Stimulated activated CD8-positive, alpha-beta memory T cell treated with anti-CD3 and anti-CD28 coated beads, Interleukin-7, amount 100 ng/mL, for 1 hour (primary cell): ENCODE measurements at places on chromosomes 7 and 10.
A peak's percentile ranks its signal among the peaks of the same experiment; 100 is the strongest.

DNA sequence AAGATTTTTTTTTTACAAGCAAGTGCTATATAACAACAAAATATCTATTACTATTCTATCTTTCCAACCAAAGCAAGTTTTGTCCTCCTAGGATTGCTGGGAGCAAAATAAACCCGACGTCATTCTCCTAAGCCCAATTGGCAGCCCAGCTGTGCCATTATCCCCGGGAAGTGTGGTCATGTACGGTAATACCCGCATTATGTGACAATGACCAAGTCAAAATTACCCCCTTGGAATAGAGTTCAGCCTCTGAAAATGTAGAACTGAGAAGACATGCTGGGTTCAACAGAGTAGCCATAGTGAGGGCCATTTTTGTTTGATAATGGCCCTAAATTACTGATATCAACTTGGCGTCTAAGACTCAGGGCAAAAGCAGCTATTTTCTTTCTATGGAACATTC is 215.5 kb downstream of the LRRTM3 start:
- no peak for DNase-seq

- no peak for DNase-seq
These were observed 89.4 kb downstream of the CTNNA3 start for GRCh38 chr10:67606572-67606971.

DNA sequence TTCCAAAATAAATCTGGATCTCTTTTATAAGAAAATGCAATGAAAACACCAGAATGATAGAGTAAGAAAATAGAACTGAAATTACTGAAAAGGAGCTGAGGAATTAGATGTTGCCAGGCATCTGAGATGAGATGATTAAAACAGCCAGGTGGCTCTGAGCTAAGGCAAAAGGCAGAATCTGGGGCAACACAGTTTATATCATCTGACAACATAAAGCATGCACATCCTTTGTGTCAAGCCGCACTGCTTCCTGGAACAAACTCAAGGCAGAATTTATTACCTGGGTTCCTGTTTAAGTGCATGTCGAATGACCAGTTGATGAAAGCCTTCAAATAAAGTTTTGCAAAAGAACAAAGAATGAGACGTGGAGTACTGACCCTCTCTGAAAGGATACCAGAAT is 247.0 kb downstream of the SNX10 start:
- DNase-seq = no peak

DNA sequence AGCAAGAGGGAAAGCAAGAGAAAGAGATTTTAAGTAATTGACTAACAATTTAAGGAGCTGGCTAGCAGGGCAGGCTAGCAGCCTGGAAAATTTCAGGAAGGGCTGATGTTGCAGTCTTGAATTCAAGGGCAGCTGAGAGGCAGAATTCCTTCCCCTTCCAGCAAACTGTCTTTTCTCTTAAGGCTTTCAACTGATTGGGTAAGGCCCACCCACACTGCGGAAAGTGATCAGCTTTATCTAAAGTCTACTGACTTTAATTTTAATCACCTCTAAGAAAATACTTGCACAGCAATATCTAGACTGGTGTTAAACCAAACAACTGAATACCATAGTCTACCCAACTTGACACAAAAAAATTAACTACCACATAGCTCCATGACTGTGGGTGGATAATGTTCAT is 303.9 kb downstream of the FZD1 start:
- no peak for DNase-seq

DNA sequence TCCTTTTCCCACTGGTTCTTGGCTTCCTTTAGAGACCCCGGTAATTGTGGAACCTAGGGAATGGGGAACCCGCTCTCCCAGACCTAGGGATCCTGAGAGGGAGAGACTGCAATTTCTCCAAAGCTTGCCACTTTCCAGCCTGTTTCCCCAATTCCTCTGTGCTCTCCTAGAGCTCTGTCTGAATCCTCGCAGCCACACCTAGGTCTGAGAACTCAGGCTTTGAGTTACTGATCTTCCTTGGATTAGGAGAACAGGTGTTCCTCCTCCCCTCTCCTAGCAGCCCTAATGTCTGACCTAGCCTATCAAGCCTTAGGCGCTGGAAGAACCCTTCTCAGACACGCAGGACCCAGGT is 20.0 kb downstream of the WNT8B start:
- DNase-seq = no peak

DNA sequence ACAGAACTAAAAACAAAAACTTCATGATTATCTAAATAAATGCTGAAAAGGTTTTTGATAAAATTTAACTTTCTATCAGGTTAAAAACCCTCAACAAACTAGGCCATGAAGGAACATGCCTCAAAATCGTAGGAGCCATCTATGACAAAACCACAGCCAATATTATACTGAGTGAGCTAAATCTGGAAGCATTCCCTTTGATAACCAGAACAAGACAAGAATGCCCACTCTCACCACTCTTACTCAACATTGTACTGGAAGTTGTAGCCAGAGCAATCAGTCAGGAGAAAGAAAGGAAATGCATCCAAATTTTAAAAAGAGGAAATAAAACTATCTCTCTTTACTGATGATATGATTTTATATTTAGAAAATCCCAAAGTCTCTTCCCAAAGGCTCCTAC is 228.7 kb downstream of the CHRM2 start:
- DNase-seq = no peak

DNA sequence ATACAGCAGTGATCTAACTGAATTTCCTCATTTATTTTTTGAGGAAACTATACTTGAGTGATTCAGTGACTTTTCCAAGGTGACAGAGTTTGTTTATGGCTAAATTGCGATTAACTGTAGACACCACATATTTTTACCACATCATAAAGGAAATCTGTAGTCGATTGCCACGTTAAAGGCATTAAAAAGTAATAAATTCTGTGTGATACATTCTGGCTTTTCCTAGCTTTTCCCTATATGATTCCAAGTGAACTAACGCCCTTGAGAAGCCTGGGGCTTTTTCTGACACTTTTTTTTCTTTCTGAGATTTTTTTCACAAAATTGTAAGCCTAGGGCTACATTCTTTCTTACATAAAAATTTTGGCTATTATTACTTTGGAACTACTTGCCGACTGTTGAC is 266.9 kb downstream of the BICC1 start:
- DNase-seq = no peak

GRCh38 chr7:92634924-92635519 is 44.8 kb upstream of the FAM133B start:
- no peak for DNase-seq

- no peak for DNase-seq
These were observed 266.6 kb downstream of the DNAJB9 start for GRCh38 chr7:108836256-108836655.

DNA sequence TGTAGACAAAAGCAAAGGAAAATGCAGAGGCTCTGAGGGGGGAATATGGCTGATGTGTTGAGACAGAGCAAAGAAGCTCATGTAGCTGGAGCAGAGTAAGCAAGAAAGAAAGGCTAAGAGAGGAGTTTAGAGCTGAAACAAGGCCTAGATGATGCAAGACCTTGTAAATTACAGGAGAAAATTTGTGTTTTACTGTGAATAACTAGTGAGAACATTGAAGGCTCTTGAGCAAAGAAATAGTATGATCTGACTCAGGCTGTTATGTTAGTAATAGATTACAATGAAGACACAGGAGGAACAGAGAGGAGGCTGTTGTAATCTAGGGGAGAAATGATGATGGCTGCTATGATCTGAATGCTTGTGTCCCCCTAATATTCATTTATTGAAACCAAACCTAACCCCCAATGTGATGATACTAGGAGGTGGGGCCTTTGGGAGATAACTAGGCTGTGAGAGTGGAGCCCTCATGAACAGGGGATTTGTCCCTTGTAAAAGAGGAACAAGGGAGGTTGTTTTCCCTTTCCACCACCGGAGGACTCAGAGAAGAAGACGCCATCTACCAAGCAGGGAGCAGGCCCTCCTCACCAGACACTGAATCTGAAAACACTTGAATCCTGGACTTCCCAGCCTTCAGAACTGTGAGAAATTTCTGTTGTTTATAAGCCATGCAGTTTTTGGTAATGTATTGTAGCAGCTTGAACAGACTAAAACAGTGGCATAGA is 394.9 kb downstream of the HTR7 start:
- no peak for DNase-seq

GRCh38 chr10:47325303-47326291 is 3.3 kb downstream of the GDF2 start:
- no peak for DNase-seq

DNA sequence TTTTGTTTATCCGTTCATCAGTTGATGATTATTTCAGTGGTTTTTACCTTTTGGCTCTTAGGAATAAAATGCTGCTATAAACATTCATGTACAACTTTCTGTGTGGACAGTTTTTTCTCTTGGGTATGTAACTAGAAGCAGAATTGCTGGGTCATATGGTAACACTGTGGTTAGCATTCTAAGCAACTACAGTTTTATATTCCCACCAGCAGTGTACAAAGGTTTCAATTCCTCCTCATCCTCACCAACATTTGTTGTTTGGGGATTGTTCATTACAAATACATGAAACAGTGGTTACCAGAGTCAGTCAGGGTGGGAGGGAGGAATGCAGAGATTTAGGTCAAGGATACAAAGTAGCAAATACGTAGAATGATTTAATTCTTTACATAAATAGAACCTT is 97.0 kb downstream of the NPSR1 start:
- DNase-seq = no peak

DNA sequence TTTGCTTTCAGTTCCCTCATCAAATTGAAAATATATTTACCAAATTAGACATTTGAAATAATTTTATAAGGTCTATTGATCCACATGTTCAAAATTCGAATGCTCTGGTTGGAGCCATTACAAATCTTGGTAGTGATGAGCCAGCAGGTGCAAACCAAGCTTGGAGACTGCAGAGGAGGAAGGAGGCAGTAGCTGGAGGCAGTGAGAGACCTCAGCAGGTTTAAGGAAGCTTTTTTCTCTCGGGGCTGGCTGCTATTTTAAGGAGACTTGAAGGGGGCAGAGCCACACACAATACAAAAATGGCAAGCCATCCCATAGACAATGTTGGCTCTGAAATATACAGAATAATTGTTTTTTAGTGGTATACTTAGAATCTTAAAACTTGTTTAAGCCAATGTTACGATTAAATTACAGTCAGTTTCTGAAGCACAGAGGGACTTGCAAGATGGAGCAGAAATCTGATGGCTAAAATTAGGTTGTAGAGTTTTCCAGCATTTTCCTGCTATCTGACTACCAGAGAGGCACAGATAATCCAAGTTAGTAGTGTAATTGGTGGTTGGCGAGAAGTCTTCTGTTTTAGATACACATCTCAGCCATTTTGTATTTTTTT is 185.8 kb downstream of the SNX10 start:
- no peak for DNase-seq

- DNase-seq = peak; percentile 93
These were observed 84.6 kb upstream of the PDGFA start for GRCh38 chr7:604001-604883.

GRCh38 chr7:73707045-73707631 is 12.3 kb downstream of the STX1A start:
- DNase-seq = no peak

- no peak for DNase-seq
These were observed 31.2 kb downstream of the CXCL12 start for GRCh38 chr10:44353721-44354120.

- no peak for DNase-seq
These were observed 33.8 kb downstream of the HGF start for GRCh38 chr7:81736091-81736490.

- DNase-seq = no peak
These were observed 435.3 kb upstream of the IGFBP3 start for GRCh38 chr7:46356371-46356770.

GRCh38 chr7:121372376-121373010 is 23.6 kb downstream of the FAM3C start:
- no peak for DNase-seq

DNA sequence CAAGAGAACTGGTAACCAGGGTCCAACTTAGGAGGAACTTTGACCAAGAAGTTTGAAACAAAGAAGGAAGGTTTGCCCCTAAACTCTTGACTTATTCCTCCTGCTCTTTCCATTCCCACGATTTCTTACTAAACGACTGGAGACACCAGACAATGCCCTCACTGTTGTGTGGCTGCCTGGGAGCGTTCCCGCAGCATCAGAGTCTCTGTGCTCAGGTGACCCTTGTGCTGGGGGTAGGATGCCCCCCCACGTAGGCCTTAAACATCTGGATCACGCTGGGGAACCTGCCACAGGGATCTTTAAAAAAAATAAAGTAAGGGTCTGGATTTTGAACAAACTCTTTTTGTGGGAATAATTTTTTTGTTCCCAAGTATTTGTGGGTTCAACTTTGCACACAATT is 30.1 kb upstream of the CTBP2 start:
- DNase-seq = no peak

DNA sequence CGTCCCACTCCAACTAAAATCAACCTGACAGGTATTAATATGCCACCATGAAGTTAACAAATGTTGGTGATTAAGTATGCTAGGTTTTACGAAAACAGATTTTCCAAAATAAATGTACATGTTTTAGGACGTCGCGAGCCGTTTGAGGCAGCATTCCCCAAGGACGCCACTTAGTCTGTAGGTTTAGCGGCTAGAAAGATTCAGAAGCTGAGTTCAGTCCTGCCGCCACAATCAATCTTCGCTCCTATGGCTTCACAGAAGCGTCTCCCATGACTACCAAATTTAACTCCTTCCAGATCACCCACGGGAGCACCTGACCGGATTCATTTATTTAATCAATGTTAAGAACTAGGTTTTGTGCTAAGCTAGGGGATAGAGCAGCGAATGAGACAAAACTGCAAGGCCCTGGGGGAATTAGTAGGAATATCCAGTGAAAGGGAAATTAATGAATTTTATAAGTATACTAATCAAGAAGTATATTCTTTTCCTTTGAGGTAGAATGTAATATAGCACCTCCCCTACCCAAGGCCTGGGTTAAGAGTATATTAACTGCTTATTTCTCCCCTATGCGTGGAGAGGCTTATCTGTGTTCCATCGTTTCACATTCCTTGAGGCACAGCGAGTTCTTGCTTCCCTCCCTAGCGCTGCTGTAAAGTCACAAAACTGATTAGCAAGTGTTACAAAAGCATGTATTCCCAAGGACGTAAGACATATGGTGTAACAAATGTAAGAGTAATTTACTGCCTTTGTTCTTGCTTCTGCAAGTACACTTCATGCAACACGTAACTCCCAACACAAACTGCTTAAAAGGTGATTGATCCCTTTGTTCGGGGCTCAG is 994 bp upstream of the CYP51A1 start:
- no peak for DNase-seq

DNA sequence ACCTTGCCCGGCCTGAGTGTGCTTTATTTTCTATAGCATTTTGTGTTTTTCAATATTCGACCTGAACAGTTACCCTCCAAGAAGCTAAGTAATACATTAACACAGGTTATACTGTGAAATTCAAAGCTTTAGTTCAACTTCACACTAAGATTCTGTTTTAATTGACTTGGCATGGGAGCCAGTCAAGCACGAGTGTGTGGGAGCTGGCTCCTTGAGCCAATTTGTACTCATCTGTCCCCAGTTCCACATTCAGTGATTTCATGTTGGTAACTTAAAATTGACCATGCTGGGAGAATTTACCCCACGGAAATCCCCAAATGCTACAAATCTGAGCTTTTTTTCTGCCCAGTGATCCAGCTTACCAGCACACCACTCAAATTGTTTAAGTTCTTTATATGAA is 20.3 kb downstream of the TSPAN12 start:
- no peak for DNase-seq

GRCh38 chr10:8502573-8502972 is 448.1 kb downstream of the GATA3 start:
- no peak for DNase-seq

GRCh38 chr10:16656895-16657294 is 135.2 kb upstream of the C1QL3 start:
- no peak for DNase-seq

GRCh38 chr10:110174201-110174600 is 33.2 kb upstream of the MXI1 start:
- no peak for DNase-seq
